H1 (cell line): ENCODE measurements at places on chromosomes 7 and 10.
A peak's percentile ranks its signal among the peaks of the same experiment; 100 is the strongest.

GRCh38 chr7:954330-955238 is at the start of gene ADAP1:
TSS of gene ADAP1 (minus strand) at chr7:954680. CDS start at chr7:954477, 203 bp downstream.
- peaks cover 24% of the 10 kb centered on the region for H3K27me3 ChIP-seq
- no peak for DNase-seq
- H3K4me3 ChIP-seq: peak within 1 kb of the TSS; percentile 27
- no peaks in the 10 kb centered on the region for H3K36me3 ChIP-seq
- no peaks in the 10 kb centered on the region for H3K4me1 ChIP-seq

- H3K36me3 ChIP-seq: no peaks in the 10 kb centered on the region
- DNase-seq: no peak
- no peaks in the 10 kb centered on the region for H3K27me3 ChIP-seq
- H3K4me1 ChIP-seq: no peaks in the 10 kb centered on the region
- H3K4me3 ChIP-seq: no peak overlapping the region
- no peak overlapping the region for H3K27ac ChIP-seq
These were observed 55.3 kb upstream of the FAM204A start for GRCh38 chr10:118397391-118397790.

DNA sequence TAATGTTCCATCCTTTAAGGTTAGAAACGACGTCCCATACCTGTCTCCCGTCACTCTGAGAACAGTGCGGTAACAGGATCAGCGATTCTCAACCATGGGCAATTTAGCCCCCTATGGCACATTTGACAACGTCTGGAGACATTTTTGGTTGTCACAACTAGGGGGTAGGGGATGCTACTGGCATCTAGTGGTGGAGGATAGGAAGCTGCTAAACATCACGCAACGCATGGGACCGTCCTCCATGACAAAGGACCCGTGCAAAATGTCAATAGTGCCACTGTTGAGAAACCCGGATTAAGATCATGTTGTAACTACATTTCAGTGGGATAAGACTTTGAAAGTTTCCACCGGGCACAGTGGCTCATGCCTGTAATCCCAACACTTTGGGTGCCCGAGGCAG is 5.0 kb upstream of the PAXIP1 start:
- no peaks in the 10 kb centered on the region for H3K4me1 ChIP-seq
- H3K27ac ChIP-seq: no peak overlapping the region
- H3K36me3 ChIP-seq: no peaks in the 10 kb centered on the region
- no peak overlapping the region for H3K4me3 ChIP-seq
- no peak for DNase-seq

GRCh38 chr10:78687626-78688025 is 381.1 kb upstream of the ZMIZ1 start:
- DNase-seq: no peak
- H3K27me3 ChIP-seq: no peaks in the 10 kb centered on the region
- 0 out of 2 replicates have a peak, but pooled peaks cover 5% of the 10 kb centered on the region for H3K4me1 ChIP-seq
- no peak overlapping the region for H3K4me3 ChIP-seq

DNA sequence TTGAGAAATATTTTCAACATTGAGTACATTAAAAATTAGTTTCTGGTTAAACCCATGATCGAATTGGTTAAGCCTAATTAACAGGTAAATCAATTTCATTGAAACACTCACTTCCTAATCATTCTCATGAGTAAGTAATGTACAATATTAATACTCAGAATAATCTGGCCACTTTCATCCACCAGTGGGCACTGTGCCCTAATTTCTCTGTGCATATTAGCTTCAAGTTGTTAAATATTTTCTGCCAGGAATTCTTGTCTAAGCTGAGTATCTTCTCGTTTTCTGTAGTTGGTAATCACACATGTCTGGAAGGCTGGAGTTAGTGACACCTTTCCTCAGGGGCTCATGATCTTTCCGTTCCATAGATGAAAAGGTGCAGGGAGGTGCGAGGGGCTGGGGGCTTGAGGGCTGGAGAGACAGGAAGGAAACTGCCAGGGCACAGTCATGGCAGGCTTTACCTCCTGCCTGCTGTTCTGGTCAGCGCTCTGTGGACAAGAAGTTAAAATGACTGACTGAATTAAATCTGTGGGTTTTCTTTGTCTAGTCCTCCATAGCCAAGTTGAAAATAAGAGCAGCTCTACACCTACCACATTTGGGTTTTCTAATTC is 71.9 kb downstream of the WIPF3 start:
- no peak overlapping the region for H3K4me3 ChIP-seq
- H3K27ac ChIP-seq: no peak overlapping the region
- no peaks in the 10 kb centered on the region for H3K36me3 ChIP-seq
- DNase-seq: no peak
- H3K4me1 ChIP-seq: peaks cover 3% of the 10 kb centered on the region
- H3K27me3 ChIP-seq: no peaks in the 10 kb centered on the region
